ENCODE measurements at places on chromosomes 13 and 19.

DNA sequence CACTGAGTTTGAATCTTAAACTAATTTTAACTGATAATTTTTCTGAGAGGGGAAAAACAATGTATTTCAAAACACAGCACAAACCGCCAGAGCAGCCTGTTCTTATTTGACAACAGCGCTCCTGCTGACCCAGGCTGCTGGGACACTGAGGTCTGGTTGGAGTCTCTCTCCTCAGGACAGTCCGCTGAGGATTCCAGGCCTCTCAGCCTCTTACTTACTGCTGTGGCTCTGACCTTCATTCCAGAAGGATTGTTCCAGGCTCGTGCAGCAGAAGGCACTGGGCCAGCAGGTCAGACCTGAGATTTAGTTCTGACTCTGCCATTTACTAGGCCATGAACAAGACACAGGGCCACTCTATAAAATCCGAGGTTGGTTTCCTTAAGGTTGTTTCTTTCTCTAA is 393.6 kb downstream of the TDRD3 start:
- DNase-seq = no peak

- no peak for DNase-seq
These were observed 6.9 kb upstream of the ICAM4 start for GRCh38 chr19:10279737-10280442.

DNA sequence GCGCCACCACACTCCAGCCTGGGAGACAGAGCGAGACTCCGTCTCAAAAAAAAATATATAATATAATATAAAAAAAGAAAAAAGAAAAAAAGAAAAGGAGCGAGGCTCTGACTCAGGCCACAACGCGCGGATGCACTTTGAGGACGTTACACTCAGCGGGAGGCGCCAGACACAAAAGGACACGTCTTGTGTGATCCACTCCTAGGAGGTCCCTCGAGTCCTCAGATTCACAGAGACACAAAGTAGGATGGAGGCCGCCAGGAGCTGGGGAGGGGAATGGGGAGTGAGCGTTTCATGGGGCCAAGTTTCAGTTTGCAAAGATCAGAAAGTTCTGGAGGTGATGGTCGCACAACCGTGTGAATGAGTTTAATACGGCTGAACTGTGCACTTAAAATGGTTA is 8.5 kb upstream of the ABHD17A start:
- DNase-seq = no peak

GRCh38 chr19:23771316-23771715 is 12.6 kb upstream of the ZNF681 start:
- no peak for DNase-seq

DNA sequence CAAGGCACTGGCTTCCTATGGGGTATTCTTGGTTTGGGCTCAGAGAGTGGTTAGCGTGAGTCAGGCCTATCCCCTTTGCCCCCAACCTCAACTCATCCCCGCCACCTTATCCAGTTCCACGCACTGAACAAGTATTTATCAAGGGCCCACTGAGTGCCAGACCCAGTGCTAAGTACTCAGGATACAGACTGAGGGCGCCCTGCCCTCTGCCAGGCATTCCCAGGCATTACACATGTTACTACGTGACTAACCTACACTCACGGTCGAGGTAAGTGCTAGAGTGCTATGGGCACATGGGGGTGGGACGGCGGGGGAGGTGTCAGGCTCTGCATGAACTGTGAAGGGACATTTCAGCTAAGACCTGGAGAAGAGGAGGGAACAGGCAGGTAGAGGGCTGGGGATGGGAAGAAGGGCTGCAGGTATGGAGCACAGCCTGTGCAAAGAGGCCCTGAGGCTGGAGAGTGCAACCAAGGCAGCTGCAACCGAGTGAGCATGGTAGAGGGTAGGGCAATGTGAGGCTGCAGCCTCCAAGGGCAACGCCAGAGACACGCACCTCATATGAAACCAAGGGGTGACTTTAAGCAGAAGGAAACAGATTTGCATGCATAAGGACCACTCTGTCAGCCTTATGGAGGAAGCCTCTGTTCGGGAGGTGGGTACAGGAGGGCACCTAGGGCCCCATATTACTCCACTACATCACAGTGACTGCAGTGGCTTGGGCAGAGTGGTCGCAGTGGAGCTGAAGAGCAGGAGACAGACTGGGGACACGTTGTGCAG is 22.5 kb downstream of the DHRS12 start:
- DNase-seq = peak; percentile 71

DNA sequence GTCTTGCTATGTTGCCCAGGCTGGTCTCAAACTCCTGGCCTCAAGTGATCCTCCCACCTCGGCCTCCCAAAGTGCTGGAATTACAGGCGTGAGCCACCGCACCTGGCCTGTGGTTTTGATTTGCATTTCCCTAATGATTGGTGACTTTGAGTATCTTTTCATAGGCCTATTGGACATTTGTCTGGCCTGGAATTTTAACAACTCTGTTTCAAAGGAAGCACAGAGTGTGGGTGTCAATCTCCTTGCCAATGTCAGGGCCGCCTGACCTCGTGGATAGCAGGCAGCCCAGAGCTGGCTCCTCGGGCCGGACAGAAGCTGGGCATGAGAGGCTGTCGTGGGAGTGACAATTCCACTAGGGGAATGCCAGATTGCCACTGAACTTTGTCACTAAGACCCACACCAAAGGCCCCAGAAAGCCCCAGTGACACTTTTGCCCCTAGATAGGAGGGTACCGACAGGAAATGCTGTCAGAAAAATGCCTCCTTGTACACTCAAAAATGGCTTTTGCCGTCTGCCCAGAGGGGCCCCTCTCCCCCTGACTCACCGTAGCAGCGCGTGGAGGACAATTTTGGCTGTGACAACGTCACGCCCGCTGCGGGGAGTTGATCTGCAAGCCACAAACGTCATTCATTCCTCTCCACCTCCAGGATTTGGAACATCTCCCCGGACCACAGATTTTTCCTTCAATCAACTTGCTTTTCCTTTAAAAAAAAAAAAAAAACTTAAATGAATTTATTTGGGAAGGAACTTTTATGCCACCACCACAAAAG is 11.7 kb upstream of the ADGRE5 start:
- no peak for DNase-seq

GRCh38 chr19:15128162-15128770 is 21.1 kb downstream of the SYDE1 start:
- DNase-seq = no peak
